A549 treated with CORT108297 at 1 μM for 4 hours (cell line): ENCODE measurements at places on chromosomes 16 and 17. TPM values are rescaled to one million over a fixed set of nuclear protein-coding genes. Genes with fewer than 3 reads are reported as not detected.

The CACNG1 gene
- total RNA-seq: 0.08 to 0.25 TPM (median 0.14 TPM) in 4 of 5 replicates, not detected in the other

The PGAP6 gene
- total RNA-seq: 25.0 to 40.2 TPM (median 40.2 TPM) in 5 replicates

The MARVELD3 gene
- 0.13 to 0.47 TPM (median 0.25 TPM) in 5 replicates for total RNA-seq

The NOTUM gene
- total RNA-seq: 0.30 to 0.57 TPM (median 0.45 TPM) in 5 replicates

The KIAA0513 gene
- total RNA-seq: 1.6 to 2.1 TPM (median 2.0 TPM) in 5 replicates
